ENCODE measurements at places on chromosomes 12 and 14. TPM values are rescaled to one million over a fixed set of nuclear protein-coding genes. Genes with fewer than 3 reads are reported as not detected.

The RAD52 gene
- 9.5 TPM for total RNA-seq

- no peak for DNase-seq
These were observed 188.8 kb downstream of the ESRRB start for GRCh38 chr14:76564471-76565422.

The LRP1 gene
- total RNA-seq: 1.4 TPM

The RNASE7 gene
- not detected for total RNA-seq

The EPYC gene
- not detected for total RNA-seq

DNA sequence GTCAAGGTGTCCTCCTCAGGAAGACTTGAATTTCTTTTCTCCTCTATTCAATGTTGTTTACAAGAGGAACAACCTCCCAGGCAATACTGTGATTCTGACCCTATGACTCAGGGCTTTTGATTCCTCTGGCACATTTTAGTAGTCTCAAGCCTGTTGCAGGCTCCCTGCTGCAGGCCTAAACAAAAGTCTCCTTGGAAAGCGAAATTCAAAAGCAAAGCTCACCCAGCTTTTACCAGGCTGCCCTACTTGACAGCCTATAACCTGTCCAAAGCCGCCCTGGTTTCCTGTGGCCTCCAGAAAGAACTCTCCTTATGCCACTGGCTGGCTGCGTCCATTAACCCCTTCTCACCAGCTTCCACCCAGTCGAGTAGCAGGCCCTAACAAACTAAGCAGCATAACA, 11.6 kb downstream of the FGD6 start:
- no peak for DNase-seq

The SOX5 gene
- total RNA-seq: 0.69 TPM

DNA sequence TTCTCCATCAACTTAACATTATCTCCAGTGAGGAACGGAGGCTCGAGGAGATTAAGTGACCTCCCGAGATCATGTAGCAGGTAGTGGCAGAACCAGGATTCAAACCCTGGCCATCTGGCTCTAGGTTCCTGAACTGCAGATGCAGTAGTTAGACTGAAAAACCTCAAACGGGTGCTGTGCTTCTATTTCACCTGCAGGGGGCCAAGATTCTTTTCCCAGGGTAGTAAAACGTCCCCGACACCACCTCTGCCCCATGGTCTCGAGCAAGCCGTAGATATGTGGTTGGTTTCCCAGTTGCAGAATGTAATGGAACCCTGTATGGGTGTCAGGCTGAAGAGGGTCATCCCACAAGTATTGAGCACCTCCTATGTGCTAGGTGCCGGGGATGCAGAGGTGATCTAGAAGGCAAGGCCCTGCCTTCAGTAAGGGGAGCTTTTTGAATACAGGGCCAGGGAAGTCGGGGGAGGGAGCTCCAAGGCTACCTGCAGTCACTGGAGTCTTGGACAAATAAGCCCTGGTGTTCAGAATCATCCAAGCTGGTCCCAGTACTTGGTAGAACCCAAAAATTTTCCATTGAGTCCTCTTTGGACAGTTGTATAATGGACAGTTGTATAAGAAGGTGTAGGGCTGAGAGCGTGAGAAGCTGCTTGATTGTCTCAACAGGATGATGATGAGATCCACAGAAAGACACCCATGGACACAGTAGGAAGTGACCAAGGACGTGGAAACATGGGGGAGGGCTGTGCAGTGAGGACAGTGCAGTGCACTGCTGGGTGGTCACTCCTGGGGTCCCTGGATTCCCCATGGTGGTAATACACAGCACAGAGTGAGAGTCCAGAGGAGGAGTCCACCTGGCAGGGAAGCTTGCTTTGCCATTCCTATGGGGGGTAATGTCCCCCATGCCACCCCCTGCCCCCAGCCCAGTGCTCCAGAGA, 197.2 kb downstream of the CHST11 start:
- DNase-seq: peak; percentile 20

- no peak for DNase-seq
These were observed 75.3 kb upstream of the AMN1 start for GRCh38 chr12:31804185-31804504.

The RNASE4 gene
- total RNA-seq: 0.69 TPM

GRCh38 chr12:43728698-43729097, 29.9 kb downstream of the PUS7L start:
- DNase-seq: no peak

GRCh38 chr12:4009979-4010704, 136.9 kb upstream of the PARP11 start:
- no peak for DNase-seq

DNA sequence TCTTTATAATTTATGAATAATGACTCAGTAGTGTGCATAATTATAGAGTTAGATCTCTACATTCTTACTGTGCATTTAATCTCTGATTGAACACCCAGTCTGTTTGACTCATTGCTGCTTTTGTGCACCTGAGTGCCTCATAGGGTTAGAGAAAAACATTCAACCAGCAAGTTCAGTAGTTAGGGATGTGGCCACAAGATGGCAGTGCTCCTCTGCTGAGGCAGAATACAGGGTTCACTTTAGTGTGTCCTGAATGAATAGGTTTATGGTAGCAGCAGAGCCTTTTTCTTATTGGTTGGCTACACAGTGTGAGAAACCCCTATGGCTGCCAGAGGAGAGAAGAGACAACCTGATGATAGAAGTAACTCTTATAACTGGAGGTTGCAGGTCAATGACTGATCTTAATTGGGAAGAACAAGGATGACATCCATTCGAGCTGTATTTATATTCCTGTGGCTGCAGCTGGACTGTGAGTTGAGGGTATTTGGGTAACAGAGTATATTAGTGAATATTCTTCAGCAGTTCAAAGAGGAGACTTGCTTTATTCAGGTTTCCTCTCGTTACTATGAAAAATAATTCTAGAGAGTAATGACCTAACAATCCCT, 194.9 kb upstream of the OR4E1 start:
- peak; percentile 89 for DNase-seq

The PRKD1 gene
- total RNA-seq: not detected

DNA sequence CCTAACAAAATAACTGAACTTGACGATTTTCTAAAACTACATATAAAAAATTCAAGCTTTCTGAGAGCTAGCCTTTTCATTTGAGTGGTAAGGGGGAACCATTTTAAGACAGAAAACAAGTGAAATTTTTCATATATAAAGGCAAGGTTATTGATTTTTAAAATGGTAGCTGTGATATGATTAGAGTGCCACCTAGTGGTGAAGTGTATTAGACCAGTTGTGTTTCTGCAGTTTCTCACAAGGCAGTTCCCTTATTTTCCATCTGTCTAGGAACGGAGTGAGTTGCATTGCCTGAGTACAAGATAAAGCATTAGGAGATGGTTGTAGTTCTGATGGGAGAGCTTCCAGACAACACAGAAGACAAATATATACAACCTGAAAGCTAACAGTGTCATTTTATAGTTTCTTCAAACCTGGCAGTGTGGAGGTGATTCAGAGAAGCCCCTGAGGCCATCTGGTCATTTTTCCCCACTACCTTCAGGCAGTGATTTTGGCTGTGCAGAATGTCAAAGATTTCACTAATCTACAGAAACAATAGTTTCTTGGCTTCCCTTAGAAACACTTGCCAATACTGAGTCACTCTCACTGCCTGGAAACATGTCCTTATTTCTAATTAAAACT, 180.8 kb downstream of the C12orf50 start:
- no peak for DNase-seq

- no peak for DNase-seq
These were observed 85.6 kb downstream of the CCDC92 start for GRCh38 chr12:123886931-123887582.

DNA sequence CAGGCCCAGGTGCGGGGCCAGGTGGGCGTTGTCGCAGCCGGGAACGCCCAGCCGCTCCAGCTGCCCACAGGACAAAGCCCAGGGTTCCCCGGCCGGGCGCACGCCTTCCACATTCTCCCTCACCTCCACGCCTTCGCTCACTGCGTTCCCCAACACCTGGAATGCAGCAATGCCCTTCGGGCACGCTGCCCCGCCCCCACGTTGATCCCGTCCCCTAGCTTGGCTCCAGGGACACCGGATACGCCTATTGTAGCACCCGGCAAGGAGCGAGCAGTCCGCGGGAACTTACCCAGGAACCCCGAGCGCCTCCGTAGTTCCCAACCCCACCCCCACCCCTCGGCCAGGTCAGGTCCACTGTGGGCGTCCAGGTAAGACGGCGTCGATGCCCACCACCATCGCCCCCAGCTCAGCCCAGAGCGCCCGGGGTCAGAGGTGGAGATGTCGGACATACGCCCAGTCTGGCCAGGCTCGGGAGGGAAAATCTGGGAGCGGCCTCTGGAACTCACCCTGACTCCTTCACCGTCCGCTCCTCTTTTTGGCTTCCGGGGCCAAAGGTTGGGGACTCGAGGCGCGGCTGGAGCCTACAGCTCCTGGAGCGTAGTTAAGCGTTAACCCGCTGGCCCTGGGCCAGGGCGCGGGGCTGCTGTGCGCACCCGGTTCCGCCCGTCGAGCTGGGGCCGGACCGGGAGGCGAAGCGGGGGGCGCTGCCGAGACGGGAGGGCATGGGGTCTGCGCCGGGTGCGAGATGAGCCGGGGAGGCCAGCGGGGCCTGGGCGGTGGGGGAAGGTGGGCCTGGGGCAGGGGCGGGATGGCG, 594 bp upstream of the CEP170B start:
- peak; percentile 23 for DNase-seq

DNA sequence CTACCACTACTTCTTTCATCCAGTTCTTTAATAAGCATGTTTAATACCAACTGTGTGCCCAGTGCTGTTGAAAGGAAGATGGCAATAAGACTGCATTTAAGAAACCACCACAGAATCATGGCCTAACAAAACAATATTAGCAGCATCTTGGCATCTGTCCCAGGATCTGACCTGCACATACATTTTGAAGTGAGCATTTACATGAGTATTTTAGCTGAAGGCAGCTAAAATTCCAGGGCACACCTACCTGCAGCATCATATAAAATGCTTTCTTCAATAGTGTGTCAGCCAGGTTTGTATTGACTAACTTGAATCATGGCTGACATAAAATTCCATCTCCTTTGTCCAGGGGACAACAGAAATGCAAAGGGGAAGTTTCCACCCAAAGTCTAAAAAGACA, 65.0 kb upstream of the ARHGAP5 start:
- no peak for DNase-seq

- peak; percentile 91 for DNase-seq
These were observed at the start of gene TM9SF1 for GRCh38 chr14:24195186-24196070. Gene TM9SF1, minus strand, starts transcription at chr14:24195441. Its CDS starts 422 bp downstream, at chr14:24195019.

DNA sequence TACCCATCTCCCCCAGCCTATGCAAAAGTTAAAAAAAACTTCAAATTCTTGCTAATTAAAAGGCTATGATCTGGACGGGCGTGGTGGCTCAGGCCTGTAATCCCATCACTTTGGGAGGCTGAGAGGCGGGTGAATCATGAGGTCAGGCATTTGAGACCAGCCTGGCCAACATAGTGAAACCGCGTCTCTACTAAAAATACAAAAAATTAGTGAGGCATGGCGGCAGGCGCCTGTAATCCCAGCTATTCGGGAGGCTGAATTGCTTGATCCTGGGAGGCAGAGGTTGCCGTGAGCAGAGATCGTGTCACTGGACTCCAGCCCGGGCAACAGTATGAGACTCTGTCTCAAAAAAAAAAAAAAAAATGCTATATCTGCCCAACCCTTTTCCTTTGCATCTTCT, 925.4 kb downstream of the GALC start:
- no peak for DNase-seq

- no peak for DNase-seq
These were observed 56.5 kb upstream of the DLK1 start for GRCh38 chr14:100670017-100670752.

The BIN2 gene
- 64.6 TPM for total RNA-seq

GRCh38 chr12:50918584-50919316, 33.6 kb upstream of the HIGD1C start:
- no peak for DNase-seq

GRCh38 chr12:63844391-63845341, at the start of gene SRGAP1:
Gene SRGAP1, plus strand, starts transcription at chr12:63844700. Its CDS starts 117 bp downstream, at chr12:63844817.
- no peak for DNase-seq

- DNase-seq: no peak
These were observed 28.5 kb downstream of the FAIM2 start for GRCh38 chr12:49875115-49875720.

DNA sequence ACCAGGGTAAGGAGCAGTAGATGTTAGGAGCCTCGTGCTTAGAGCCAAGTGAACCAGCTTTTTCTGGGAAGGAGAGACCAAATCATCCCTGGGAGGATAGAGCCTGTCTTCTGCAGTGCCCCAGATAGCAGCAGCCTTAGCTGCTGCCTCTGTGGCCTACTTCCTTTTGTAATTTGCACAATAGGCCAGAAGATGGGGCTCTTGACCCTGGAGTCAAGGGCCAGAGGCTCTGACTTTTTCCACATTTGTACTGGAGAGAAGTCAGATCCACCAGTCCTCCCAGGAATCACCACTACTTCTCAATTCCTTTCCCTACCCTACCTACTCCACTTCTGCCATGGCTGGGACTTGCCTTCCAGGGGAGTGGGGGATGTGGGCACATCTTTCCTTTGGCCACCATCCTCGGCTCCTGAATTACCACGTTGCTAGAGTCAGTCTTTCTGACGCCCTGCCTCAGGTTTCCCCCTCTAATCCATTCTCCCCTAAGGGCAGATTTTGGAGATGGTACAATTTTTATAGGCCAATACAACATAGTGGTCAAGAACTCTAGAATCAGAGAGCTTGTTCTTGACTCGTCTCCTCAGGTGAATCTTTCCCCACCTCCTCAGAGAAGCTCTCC, 3.3 kb upstream of the SLC4A8 start:
- peak; percentile 58 for DNase-seq

DNA sequence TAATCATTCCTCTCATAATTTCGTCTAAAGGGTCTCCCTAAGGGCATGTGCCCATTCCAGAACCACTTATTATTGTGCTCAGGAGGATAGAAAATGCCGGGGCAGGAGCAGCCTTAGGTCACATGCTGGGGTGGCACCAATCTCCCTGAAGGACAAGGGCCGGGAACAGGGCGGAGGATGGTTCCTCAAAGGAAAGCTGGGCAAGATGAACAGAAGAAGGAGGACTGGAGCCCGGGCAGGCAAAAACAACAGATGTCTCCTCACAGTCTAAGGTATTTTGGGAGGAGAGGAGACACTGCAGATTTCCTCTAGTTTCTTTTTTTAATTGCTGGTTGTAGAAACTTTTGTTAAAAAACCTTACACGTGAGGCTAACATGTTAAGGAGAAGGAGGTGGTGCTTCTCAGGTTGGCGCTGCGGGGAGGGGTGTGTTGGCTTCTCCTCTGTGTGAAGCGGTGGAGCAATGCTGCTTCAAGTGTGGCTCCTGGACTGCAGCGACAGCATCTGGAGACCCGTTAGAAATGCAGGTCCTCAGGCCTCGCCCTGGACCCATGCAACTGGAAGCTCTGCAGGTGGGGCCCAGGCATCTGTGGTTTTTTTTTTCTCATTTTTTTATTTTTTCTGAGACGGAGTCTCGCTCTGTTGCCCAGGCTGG, 164.8 kb downstream of the AACS start:
- DNase-seq: no peak

The CAPZA3 gene
- not detected for total RNA-seq
